Activated naive CD8-positive, alpha-beta T cell treated with anti-CD3 and anti-CD28 coated beads for 36 hours (primary cell): ENCODE measurements at places on chromosomes 6 and 20.

- DNase-seq: no peak
Observed at GRCh38 chr6:120608826-120609225, 725.5 kb downstream of the TBC1D32 start.

DNA sequence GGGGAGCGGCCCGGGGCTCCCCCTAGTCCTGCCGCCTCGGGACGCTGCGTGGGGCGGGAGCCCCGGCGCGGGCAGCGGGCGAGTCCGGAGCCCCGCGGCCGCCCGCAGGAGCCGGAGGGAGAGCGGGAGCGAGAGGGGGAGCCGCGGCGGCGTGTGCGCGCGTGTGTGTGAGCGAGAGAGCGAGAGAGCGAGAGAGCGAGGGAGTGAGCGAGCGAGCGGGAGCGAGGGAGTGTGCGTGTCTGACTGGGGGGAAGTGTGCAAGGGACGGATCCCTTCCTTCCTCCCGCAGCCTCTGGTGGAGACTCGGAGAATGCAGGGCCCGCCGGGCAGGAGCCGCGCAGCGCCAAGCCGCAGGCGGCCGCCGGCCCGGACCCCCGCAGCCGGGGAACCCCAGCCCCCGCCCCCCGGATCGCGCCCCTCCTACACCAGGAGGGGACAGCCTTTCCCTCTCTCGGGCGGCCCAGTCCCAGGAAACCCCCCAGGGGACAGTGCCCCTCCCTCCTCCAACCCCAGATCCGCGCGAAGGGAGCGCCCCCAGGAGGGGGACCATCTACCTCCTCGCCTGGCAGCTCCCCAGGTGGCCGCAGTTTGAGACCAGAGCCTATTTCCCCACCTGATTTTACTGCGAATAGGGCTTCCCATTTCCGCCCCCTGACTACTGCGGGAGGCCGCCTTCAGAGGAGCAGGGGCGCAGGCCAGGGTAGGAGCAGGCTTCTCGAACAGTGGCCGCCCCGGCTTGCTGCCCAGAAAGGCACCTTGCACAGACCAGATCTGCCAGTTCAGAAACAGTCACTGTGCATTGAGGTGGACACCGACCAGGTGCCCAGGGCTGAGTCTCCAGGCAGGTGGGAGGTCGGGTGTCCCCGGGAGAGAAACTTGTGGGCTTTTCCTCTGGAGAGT, at the start of gene CDH22:
Gene CDH22 (minus strand): TSS at position 241 of the 900 bp plus-strand sequence. CDS start 57,204 bp downstream, outside the sequence.
- peak; percentile 44 for DNase-seq

DNA sequence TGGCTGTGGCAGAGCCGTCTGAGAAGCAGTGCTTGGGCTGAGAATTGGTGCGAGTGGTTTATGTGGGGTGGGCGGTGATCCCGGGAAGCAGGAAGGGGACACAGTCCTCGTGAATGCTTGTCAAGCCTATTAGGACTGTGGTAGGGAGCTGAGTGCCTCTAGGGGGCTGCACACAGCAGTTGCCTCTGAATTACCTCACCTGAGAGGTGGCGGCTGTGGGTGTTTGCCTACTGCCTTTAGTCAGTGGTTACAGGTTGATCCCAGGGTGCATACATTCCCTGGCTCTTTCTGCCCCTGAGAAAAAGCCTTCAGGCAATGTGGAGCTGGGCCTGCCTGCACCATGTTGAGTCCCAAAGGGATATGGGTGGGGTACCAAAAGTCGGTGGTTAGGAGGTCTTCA, 5.2 kb downstream of the AP5S1 start:
- DNase-seq: no peak

DNA sequence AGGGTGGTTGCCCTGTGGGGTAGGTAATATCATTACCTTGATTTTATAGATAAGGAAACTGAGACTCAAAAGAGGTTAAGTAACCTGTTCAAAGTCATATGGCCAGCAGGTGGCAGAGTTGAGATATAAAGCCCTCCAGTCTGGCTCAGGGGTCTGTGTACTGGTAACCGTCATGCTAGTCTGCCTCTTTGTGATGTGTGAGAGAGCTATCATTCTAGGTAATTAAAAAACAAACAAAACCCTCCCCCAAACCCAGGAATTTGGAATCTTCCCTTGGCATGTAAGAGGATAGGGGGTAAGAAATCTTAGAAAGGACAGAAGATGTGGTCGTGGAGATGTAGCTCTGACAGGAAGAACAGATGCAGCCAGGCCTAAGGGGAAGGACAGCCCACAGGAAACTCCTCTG, 206.0 kb downstream of the CDC5L start:
- peak; percentile 53 for DNase-seq

GRCh38 chr6:93779086-93779841, 359.9 kb upstream of the EPHA7 start:
- no peak for DNase-seq

DNA sequence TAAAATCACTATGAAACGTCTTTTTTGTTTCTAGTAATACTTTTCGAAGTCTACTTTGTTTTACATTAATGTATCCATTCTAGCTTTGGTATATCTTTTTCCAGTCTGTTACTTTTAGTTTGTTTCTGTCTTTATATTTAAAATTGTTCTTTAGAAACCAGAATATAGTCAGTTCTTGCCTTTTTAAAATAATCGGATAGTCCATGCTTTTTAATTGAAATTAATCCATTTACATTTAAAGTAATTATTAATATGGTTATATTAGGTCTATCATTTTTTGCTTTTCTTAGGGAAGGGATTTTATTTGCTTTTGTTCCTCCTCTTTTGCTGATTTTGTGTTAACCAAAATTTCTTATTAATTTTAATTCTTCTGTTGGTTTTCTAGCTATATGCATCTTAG, 23.7 kb downstream of the CDYL start:
- DNase-seq: no peak

DNA sequence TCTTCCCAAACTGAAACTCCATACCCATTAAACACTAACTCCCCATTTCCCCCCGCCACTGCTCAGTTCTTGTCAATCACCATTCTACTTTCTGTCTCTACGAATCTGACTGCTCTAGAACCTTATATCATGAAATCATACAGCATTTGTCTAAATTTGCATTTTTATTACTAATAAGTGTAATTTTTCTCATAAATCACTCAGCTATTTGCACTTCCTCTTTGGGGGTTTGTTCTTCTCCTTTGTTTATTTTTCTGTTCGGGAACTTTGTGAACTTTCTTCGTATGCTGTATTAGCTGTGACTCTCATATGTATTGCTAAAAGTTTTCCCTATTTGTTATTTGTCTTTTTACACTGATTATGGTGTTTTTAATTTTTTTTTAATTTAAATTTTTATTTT, 152.2 kb downstream of the SLC16A10 start:
- no peak for DNase-seq

DNA sequence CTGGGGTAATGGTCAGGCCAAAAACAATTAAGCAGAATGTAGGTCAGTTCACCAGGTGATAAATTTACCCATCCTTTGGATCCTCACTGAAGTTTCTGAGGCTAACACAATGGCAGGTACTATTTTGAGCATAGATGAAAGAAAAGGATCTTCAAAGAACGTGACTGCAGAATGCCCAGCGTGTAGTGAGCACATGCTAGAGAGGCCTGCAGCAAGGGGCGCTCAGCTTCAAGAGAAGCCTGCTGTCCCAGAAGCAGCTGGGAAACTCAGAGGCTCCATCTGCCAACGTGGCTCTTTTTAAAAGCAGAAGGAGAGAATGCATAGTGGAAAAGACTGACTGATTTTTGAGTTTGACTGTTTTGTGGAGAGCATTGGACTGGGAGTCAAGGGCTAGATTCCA, 57.4 kb downstream of the CD83 start:
- DNase-seq: no peak
